GM04504 (cell line): ENCODE measurements at places on chromosomes 2 and 18.

- DNase-seq: no peak
Measured at GRCh38 chr2:30684516-30684915, 122.7 kb downstream of the CAPN13 start.

GRCh38 chr2:159072795-159073194 is 104.4 kb downstream of the TANC1 start:
- DNase-seq: no peak

- DNase-seq: no peak
Measured at GRCh38 chr18:80202264-80202998, 44.9 kb downstream of the PARD6G start.

DNA sequence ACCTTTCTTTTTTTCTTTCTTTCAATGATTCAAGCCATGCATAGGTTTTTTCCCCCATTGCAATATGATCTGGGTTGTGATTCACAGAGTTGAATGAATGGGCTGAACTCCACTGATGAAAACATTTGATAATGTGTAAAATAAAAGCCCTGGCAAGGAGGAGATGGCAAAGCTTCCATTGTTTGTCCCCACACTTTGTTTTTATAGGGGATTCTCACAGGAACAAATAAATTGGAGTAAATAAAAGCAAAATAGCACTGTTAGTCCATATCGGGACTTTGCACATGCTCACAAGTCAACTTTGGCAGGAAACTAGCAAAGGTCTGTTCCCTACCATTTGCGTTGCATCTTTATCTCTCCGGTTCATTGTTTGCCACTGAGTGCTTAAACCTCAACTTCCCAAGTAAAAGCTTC is 55.7 kb downstream of the MEIS1 start:
- DNase-seq: no peak

DNA sequence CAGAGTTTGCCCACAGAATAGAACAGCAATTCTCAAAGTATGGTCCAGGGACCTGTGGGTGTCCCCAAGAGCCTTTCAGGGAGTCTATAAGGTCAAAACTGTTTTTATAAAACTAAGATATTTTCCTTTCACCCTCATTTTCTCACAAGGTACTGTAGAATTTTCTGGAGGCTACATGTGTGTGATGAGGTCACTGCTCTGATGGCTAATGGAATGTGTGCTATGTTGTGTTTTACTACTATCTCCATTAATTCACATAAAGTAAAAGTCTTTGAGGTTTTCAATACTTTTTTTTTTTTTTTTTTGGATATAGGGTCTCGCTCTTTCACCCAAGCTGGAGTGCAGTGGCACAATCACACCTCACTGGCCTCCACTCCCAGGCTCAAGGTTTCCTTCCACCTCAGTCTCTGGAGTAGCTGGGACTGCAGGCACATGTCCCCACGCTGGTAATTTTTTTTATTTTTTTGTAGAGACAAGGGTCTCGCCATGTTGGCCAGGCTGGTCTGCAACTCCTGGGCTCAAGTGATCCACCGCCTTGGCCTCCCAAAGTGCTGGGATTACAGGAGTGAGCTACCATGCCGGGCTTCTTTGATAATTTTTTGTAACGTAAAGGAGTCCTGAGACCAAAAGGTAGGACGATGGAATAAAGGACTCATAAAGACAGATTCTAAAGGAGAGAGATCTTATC is 1.8 kb downstream of the TRABD2A start:
- DNase-seq: no peak

DNA sequence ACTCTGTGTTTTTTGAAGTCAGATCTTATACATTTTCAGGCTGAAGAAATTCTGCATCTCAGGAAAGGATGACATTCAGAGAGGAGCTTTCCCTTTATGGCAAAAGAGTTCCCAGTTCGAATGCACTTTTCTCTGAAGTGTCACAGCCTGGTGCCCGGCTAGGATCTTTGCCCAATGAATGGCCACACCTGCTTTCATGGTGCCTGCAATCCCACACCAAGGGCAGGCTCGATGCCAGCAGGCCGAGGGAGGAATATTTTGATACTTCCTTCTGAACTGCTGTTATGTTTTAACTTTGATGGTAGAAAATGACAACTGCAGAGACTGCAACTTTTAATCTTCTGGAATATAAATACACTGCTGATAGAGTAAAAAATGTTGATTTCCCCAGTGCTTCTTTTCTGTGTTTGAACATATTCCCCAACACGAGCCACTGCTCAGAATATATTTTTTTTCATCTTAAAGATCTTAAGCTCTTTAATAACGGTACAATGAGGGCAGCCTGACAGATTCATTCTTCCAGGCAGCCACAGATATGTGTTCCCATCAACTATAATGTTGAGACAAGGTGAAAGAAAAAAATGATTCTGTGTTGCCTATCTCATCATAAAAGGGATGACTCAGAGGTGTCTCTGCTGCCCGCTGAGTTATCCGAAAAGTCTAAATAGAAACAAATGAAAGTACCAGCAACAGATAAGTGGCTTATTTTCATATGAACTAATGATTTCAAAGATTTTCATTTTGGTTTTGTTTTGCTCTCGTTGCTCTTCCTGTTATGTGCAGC is 848.5 kb downstream of the DCDC2C start:
- no peak for DNase-seq

DNA sequence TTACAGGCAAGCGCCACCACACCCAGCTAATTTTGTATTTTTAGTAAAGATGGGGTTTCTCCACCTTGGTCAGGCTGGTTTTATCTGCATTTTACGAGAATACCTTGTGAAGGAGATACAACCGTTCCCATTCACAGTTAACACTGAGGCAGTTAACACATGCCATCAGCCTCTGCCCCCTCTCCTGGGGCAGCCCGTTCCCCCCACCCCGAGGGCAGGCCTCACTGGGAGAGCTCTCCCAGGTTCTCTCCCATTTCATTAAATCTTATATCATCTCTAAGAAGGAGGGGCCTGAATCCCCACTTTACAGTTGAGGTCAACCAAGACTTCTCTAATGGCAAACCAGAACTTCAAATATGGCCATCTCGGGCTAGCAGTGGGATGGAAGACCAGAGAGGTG is 95.0 kb upstream of the ST3GAL5 start:
- no peak for DNase-seq

DNA sequence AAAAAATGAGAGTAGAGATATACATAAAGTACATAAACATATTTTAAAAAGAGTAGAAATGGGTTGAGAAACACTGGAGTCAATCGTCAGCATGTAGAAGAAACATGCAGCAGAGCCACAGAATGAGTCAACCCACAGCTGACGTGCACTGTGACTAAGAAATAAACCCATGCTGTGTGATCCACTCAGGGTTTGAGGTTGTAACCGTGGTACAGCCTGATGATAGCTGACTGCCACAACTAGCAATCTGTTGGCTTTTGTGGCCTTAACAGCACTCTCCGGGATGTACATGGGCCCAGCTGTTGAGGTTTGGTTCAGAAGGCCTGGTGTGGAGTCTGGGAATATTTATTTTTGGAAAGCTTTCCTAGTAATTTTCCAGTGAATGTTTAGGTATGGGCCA is 554.4 kb upstream of the MEX3C start:
- no peak for DNase-seq

DNA sequence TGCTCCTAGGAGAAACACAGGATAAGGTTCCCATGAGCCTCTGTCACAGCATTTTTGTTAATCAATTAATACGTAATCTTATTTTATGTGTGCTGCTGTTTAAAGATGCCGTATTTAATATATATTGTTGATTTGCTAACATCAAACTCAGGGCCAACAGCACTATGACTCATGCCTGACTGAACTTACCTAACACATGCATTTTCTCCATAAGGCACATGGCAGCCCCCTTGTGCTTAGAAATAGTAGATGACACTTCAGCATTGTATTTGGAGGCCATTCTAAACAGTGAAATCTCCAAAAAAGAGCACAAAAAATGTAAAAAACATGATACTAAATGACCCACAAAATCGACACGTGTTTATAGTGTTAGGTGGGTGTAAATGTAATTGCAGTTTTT is 314.8 kb downstream of the MYCN start:
- no peak for DNase-seq

GRCh38 chr18:70982292-70982691 is 693.4 kb downstream of the SOCS6 start:
- no peak for DNase-seq

- DNase-seq: no peak
Measured at GRCh38 chr2:227430639-227431038, 41.3 kb upstream of the AGFG1 start.

GRCh38 chr2:26008851-26009566 is 24.9 kb upstream of the RAB10 start:
- peak; percentile 66 for DNase-seq
